ENCODE measurements at places on chromosomes 3 and 15.

GRCh38 chr3:14179114-14179465 is 473 bp downstream of the LSM3 start:
- DNase-seq: no peak

DNA sequence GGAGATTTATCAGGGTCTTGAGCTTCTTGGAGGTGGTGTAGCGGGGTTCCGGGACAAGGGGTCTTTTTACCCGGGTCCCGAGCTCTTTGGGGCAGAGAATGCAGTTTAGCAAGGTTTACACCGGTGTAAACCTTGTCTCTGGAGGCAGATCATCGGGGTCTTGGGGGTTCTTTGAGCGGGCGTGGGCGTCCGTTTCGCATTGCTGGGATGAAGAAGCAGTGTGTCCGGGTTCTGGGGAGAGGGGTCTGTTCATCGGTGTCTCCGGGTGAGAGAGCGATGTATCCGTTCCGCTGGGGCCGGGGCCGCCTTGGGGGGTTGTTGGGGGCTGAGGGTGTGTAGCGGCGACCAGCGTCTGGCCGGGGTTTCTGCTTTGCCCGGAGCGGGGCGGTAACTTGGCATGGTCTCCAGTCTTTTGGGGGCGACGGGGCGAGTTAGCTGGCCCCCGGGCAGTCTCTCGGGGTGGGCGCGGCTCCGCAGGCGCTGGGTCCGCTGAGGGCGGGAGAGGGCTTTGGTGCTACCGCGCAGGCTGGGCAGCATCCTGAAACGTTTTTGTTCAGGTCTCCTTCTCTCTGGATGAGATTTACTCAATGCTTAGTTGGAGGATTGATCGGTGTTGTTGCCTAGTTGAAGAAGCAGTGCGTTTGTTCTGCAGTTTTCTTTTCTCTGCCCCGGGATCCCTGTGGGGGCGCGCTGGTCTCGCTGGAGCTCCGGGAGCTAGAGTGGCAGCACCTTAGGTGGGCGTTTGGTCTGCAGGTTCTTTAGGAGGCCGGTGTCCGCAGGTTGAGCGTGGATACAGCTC is 843 bp downstream of the GLCE start:
- DNase-seq: peak; percentile 72

DNA sequence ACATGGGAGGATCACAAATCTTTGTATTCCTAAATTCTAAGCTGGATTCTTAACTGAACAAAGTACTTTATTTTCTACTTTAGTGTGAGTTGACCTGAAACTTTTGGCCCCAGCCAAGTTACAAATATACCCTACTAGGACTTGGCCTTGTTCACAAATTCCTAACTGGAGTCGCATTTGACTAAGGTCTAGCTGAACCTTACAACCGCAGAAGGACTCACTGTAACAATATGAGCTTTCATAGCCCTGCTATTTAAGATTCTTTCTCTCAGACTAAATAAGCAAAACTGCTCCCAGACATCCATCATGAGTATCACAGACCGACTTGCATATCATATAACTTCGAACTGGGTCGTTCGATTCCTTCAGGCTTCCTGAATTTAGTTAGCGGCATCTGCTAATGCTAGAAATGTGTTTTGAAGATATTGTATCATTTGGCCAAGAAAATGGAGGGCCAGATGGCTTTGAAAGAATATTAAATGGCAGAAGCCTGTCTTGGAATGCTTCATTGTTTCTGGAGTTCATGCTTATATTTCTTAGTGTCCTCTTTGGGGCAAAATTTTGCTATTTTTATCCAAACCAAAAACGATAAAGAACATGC is 28.4 kb upstream of the ADAMTS9 start:
- DNase-seq: no peak

DNA sequence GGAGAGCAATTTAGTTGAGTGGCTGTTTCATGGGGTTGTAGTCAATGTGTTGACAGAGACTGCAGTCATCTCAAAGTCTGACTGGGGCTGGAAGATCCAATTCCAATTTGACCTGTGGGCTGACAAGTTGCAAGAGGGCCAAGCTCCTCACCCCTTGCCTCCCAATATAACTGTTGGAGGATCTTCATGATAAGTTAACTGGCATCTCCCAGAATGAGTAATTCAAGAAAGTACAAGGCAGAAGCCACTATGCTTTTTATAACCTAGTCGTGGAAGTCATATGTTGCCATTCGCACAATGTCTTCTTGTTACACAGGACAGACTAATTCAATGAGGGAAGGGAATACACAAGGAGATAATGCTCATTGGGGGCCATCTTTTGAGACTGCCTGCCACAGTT is 29.1 kb downstream of the GPR15 start:
- DNase-seq: no peak

- DNase-seq: no peak
These were observed 8.2 kb downstream of the GRAMD2A start for GRCh38 chr15:72189250-72189902.

DNA sequence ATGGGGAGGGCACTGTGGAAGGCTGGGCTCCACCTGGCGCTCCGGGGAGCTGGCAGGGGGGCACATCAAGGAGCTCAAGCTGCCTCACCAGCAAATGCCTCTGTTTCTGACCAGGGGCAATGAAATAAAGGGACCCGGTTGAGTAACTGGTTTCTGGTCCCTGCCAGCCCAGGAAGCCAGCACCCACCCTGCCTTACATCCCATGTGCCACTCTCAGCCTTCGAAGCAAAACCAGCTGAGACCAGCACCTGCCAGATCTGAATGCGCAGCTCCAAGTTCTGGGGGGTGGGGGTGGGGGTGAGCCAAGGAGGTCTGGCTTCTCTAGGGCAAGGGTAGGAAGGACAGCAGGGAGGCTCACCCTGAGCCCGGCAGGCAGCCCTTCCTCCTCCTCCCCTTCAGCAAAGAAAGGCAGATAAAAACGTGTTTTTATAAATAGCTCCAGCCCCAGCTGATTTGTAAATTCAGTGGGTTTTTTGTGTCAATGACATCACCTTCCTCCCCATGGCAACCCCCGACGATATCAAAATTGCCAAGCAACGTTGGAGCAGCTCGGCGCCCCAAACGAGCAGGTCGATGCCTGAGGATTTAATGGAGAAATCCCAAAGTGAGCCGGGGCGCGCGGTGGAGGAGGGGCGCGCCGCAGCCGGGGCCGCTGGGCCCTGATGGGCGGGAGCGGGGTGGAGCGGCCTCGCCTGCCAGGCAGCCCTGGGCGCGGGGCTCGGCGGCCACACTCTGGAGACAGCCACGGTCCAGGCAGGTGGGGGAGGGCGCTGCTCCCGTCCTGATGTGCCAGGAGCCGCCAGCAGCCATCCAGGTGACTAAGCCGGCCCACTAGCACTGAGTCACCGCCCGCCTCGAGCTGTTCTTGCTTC is at the start of gene PAK6:
PAK6 (plus strand) TSS at position 532 of the 872 bp plus-strand sequence. CDS start 25,723 bp downstream, outside the sequence.
- peak; percentile 85 for DNase-seq

- DNase-seq: no peak
These were observed 16.5 kb downstream of the CCRL2 start for GRCh38 chr3:46423588-46423987.

- DNase-seq: peak; percentile 35
These were observed 400 bp downstream of the RAB43 start for GRCh38 chr3:129121016-129121791.

GRCh38 chr3:50205413-50206276 is 574 bp downstream of the SLC38A3 start:
- no peak for DNase-seq

DNA sequence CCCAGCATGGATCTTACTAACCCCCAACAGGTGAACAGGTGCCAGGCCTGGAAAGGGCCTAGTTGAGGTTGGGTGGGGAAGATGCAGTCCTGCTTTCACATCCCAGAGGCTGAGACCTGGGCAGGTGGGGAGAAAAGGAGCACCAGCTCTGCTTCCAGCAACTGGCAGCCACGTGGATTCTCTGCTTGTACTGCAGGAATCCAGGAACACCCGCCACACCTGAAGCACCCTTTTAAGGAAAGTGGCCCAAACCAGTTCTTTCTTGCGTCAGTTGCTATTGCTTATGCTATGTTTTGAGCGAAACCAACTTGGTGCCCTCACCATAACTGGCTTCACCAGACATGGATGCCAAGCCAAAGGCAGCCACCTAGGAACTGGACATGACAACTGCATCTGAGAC is 28.1 kb upstream of the NEO1 start:
- DNase-seq: no peak

- no peak for DNase-seq
These were observed 476.3 kb downstream of the EPHB1 start for GRCh38 chr3:135271177-135272025.

DNA sequence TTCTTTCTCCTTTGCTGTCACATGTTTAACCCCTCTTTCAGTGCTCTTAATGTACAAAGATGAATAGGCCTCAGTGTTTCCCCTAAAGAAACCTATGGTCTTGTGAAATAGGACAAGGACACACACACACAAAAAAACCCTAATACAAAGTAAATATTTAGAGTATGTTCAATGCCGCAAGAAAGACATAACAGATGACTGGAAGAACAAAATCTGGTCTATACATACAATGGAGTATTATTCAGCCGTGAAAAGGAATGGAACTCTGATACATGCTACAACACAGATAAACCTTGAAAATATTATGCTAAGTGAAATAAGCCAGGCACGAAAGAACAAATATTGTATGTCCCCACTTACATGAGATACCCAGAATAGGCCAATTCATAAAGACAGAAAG is 123.1 kb downstream of the ADAM10 start:
- no peak for DNase-seq

GRCh38 chr3:130925628-130926027 is 31.7 kb downstream of the ATP2C1 start:
- DNase-seq: no peak

DNA sequence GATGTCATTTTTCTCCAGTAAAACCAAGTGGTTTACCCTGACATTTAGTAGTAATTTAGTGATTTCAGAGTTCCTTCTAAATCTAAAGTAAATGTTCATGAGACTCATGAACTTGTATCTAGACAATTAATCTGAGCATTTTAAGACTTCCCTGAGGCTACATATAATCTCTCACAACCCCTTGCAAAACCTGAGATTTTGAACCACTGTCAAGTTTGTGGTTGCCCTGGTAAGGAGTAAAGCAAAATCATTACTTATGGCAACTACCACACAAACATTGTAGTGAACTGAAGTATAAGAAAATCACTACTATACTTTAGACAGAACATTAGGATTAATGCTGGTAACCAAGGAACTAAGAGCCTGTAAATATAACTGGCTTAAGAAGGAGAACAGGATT is 370.2 kb downstream of the TIGIT start:
- DNase-seq: no peak

- DNase-seq: peak; percentile 42
These were observed 762 bp downstream of the CTNNB1 start for GRCh38 chr3:41199866-41200668.

DNA sequence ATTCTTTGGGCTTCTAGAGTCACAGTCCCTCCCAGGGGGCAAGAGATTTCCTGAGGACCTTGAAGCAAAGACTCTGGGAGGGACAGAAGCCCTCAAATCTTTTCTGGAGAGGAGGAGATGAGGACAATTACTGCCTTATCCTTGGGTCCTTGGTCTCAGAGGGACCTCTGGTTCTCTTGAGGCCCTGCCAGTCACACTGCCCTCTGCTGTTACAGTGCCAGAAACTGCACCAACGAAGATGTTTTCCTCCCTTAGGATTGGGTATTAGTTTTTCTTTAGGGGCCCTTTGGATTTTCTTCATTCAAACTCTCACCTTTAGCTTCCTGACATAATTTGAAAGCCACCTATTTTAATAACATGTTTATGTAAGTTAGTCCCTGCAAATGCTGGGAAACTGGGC is 58.2 kb upstream of the SCN5A start:
- no peak for DNase-seq

- no peak for DNase-seq
These were observed 145.1 kb downstream of the LSAMP start for GRCh38 chr3:116300226-116300625.

GRCh38 chr3:79515072-79515471 is 252.7 kb downstream of the ROBO1 start:
- peak; percentile 41 for DNase-seq

GRCh38 chr3:127217596-127218453 is 24.9 kb downstream of the PRR23E start:
- DNase-seq: no peak

DNA sequence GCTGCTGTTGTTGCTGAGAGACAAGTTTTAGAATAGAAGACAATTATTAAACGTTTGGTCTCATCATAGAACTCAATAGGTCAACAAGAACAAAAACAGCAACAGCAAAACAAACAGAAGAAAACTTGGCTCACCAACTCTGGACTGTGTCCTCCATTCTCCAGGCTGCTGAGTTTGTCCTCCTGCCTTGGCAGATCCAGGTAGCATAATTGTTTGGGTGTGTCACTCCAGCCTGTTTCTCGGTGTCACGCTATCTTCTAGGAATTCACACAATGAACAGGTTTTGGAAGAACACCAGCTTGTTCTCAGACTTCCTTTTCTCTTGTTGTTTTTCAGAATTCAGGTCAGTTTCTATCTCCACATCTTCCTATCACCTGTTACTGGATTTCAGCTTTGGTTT is 34.7 kb downstream of the ARRDC4 start:
- no peak for DNase-seq

DNA sequence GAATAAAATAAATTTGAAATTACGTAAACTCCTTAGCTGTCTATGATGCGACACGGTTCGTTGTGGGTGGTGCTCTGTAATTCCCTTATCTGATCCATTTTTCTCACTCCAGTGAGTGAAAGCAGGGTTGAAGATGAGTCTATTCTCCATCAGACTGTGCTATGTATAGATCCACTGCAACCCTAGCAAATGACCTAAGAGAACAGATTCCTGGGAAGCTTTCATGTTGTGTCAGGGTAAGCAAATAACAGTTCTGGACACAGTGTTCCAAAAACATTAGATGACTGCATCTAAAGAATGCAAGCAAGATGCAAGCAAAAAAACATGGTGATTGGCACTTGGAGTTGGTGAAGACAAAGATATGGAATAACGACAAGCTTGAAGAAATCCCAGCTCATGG is 239.3 kb downstream of the SLC9A9 start:
- no peak for DNase-seq

GRCh38 chr15:77457905-77458265 is 37.2 kb downstream of the HMG20A start:
- no peak for DNase-seq

GRCh38 chr3:194573680-194574437 is 59.4 kb downstream of the TMEM44 start:
- no peak for DNase-seq

- no peak for DNase-seq
These were observed 17.3 kb upstream of the HRH1 start for GRCh38 chr3:11136830-11137626.

DNA sequence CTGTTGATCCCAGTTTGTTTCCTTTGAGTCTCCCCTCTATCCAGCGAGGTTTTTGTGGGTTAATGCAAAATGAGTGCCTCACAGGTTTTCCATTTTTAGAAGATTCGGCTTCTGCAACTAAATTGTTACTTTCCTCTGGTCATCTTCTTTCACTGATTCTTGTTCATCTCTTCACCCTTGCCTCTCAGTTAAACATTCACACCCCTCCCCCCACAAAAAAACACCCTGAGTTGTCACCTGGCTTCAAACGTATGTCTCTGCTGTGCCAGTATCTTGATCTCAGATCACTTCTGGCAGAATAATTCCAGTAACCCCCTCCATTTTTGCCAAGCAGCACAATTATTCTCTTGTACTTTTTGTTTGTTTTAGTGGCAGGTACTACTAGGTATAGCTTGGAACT is 12.3 kb upstream of the CLDN16 start:
- no peak for DNase-seq
